ENCODE measurements at places on chromosomes 1 and 21.
A peak's percentile ranks its signal among the peaks of the same experiment; 100 is the strongest.

- no peak for DNase-seq
These were observed 2.3 kb upstream of the HMGCS2 start for GRCh38 chr1:119771016-119771415.

DNA sequence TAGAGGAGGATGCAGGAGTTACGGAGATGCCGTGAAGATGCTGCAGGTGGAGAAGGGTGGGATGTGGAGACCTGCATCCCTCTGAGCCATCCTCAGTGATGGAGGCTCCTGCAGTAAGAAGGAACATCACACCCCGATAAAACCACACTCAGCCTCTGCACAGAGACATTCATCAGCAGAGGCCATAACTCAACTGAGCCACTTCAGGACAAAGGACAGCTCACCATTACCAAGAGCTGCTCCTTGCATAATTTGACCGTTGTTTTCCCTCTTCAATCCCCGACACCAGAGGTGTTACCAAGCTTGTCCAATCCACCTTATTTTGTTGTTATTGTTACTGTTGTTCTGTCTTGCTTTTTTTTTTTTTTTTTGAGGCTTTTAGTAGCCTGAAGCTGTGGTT lies 543.9 kb downstream of the AJAP1 start:
- DNase-seq, result no peak

- no peak for DNase-seq
These were observed 4.7 kb upstream of the SLAMF1 start for GRCh38 chr1:160651433-160652064.

GRCh38 chr1:212161231-212161781 lies 123.9 kb upstream of the PPP2R5A start:
- DNase-seq, result peak; percentile 26

- DNase-seq, result no peak
These were observed 57.1 kb downstream of the SLC27A3 start for GRCh38 chr1:153832293-153832692.

- DNase-seq, result no peak
These were observed 68.8 kb upstream of the BMP8A start for GRCh38 chr1:39422614-39423013.

DNA sequence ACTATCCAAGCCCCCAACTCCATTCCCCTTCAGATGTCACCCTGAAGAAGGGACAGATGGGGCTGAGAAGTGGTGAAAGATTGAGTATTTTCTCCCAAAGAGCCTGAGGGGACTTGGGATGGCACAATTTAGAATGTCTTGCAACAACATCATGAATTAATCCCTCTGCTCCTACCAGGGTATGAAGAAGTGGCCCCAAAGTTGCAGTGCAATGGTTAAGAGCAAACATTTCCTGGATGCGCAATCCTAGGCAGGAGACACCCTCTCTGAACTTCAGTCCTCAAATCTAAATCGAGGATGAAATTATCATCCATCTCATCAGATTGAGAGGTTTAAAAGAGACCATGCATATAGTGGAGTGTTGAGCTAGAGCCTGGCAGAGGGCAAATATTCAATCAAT lies 28.6 kb upstream of the CITED4 start:
- DNase-seq, result no peak

DNA sequence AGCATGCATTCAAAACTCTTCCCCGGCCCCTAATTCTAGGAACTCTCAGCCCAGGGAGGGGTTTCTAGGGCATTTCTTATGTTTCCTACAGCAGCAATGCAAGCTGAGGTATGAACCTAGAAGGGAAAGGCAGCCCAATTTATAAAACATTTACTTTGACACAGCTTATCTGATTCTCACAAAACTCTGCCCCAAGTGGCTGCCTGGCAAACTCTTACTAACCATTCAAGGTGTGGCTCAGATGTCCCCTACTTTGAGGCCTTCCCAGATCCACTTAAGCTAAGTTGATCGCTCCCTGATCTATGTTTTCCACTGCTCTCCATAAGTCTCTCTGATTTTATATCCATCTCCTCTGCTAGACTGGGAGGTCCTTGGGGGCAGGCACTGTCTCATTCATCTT lies 35.4 kb downstream of the AK2 start:
- DNase-seq, result no peak

DNA sequence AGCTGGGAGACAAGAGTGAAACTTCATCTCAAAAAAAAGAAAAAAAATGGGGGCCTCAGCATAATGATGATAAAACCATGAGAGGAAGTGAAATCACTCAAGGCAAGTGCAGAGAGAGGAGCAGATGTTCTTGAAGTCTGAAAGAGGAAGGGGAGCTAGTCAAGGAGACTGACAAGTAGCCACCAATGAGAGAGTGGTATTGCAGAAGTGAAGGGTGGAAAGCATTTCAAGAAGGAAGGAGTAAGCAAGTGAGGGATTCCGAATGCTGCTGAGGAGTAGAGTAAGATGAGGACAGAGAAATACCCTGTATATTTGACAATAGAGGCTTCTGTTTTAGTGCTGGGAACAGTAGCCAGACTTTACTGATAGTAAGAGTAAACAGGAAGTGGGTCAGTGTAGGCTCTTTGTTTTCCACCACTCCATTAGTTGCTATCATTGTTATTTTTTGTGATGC lies 2.9 kb downstream of the TATDN3 start:
- DNase-seq, result no peak

DNA sequence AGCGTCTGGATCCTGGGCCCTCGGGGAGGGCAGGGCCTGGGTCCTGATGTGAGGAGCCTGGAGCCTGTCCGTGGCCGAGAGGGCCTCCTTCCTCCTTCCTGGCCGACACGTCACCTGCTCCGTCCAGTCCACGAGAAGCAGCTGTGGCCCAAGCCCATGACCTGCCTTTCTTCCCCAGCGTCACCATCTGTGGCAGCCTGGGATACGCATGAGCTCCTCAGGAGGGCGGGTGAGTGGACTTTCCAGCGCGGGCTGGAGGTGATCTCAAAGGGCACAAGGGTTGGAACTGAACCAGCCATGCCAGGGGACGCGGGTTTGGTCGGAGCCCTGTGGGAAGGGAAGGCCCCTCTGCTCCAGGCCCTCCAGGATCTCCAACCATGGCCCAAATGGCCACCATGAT lies 90.4 kb downstream of the DHRS3 start:
- no peak for DNase-seq

- DNase-seq, result peak; percentile 85
These were observed 26.5 kb downstream of the DMRTB1 start for GRCh38 chr1:53485478-53486394.

GRCh38 chr1:59691261-59691660 lies 123.5 kb upstream of the HOOK1 start:
- DNase-seq, result no peak
